ENCODE measurements at places on chromosomes 6 and 20. TPM values are rescaled to one million over a fixed set of nuclear protein-coding genes. Genes with fewer than 3 reads are reported as not detected.
A peak's percentile ranks its signal among the peaks of the same experiment; 100 is the strongest.

GRCh38 chr6:61586934-61587537 is 699.0 kb downstream of the KHDRBS2 start:
- no peaks in the 10 kb centered on the region for H3K27me3 ChIP-seq
- no peaks in the 10 kb centered on the region for H3K4me1 ChIP-seq
- no peak overlapping the region for H3K4me3 ChIP-seq
- DNase-seq = no peak
- H3K36me3 ChIP-seq = no peaks in the 10 kb centered on the region

DNA sequence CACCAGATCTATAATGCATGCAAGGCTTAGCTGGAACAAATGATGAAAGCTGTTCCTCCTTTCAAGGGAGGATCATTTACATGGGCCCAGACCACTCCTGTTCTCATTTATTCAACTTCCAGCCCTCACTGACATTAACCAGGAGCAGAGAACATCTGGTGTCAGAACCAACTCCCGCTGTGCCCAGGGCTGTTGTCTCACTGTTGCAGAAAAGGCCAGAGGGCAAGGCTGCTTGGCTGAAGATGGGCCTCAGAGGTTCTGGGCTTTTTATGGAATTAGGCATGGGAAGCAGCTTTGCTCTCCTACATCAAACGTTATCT is 164.2 kb downstream of the GMPR start:
- H3K27me3 ChIP-seq = no peaks in the 10 kb centered on the region
- H3K4me3 ChIP-seq = no peak overlapping the region
- DNase-seq = no peak
- no peaks in the 10 kb centered on the region for H3K4me1 ChIP-seq
- no peaks in the 10 kb centered on the region for H3K36me3 ChIP-seq

- H3K4me1 ChIP-seq = no peaks in the 10 kb centered on the region
- no peaks in the 10 kb centered on the region for H3K36me3 ChIP-seq
- H3K4me3 ChIP-seq = no peak overlapping the region
- H3K27ac ChIP-seq = no peak overlapping the region
- H3K27me3 ChIP-seq = no peaks in the 10 kb centered on the region
Measured at GRCh38 chr20:56995149-56995548, 271.3 kb downstream of the BMP7 start.

DNA sequence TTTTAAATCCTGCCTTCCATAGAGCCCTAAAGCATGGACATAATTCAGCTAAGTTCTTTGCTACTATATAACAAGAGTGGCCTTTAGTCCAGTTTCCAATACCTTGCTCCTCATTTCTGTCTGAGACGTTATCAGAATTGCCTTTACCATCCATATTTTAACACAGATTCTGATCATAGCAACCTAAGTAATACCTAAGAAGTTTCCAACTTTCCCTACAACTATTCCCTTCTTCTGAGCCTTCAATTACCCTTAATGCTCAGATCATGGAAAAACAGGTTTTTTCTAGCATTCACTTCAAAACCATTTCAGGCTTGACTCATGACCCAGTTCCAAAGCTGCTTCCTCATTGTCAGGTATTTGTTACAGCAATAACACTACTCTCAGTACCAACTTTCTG is 367.1 kb downstream of the C6orf118 start:
- no peak overlapping the region for H3K4me3 ChIP-seq
- no peaks in the 10 kb centered on the region for H3K36me3 ChIP-seq
- no peaks in the 10 kb centered on the region for H3K4me1 ChIP-seq
- no peaks in the 10 kb centered on the region for H3K27me3 ChIP-seq
- no peak for DNase-seq
- H3K27ac ChIP-seq = no peak overlapping the region

DNA sequence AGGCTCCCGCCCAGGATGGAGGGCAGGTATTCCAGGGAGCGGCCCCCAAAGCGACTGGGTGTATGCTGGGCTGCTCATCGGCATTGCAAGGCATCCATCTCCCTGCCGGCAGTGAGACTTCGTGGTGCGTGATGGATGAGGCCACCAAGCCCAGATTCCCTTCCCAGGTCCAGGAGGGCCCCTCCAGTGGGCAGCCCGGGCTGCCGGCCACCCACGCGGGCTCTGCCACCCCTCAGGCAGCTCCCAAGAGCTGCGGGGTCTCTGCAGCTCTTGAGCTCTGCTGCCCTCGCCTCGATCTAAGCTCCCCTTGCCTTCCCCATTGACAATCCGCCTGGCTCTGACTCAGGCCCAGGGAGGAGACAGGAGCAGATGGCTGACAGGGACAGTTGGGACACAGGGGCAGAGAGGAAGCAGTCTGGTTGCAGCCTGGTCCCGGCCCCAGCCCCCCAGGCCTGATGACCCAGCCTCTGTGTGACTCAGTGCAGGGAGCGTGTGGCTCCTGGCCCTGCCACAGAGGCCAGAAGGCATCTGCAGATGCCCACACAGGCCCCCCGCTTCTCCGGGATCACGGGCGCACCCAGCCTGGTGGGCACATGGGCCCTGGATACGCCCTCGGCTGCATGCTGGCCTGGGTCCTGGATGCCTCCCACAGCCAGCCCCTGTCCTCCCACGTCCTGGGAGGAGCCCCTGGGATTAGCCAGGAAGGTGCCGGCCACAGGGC is 33.0 kb downstream of the SLCO4A1 start:
- no peak for DNase-seq
- no peaks in the 10 kb centered on the region for H3K4me1 ChIP-seq
- H3K27ac ChIP-seq = no peak overlapping the region
- no peak overlapping the region for H3K4me3 ChIP-seq

- H3K36me3 ChIP-seq = no peaks in the 10 kb centered on the region
- no peak for DNase-seq
- H3K27ac ChIP-seq = peak overlapping the region; percentile 11
- peaks cover 50% of the 10 kb centered on the region for H3K4me1 ChIP-seq
Measured at GRCh38 chr20:46004889-46005473, 3.7 kb upstream of the MMP9 start.

FAM217A gene
- total RNA-seq = under 0.01 TPM

C20orf173 gene
- total RNA-seq = not detected

PPP1R11 gene
- 32.8 TPM for total RNA-seq
